ELF-1 (cell line): ENCODE measurements at places on chromosomes 3 and 15.

- no peak for DNase-seq
Measured at GRCh38 chr3:120280026-120280425, 5.0 kb downstream of the GPR156 start.

DNA sequence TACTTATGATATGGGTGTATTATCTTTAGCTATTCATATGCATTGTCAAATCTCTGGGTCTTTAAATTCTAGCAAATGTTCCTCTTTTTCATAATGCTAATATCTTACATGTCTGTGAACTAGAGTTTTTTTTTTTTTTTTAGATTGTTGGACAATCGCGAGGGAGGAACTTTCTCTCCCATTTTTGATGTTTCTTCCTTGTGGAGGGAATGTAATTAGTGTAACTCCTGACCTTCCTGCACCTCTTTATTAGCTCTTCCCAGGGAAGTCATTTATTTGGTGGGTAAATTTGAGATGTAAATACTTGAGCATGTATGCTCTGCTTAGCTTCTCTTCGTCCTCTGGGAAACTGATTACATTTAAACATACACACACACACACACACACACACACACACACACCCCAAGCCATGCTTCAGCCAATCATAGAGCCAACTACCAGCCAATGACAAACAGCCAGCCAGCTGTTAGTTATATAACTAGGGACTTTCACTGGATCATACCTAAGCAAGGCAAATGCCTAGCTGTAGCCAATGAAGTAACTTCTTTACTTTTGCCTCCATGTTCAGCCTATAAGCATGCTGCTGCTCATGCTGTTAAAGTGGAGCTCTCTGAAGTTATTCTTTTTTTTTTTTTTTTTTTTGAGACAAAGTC, 8.3 kb upstream of the USP8 start:
- no peak for DNase-seq

- no peak for DNase-seq
Measured at GRCh38 chr15:90674476-90674875, 42.7 kb upstream of the BLM start.

DNA sequence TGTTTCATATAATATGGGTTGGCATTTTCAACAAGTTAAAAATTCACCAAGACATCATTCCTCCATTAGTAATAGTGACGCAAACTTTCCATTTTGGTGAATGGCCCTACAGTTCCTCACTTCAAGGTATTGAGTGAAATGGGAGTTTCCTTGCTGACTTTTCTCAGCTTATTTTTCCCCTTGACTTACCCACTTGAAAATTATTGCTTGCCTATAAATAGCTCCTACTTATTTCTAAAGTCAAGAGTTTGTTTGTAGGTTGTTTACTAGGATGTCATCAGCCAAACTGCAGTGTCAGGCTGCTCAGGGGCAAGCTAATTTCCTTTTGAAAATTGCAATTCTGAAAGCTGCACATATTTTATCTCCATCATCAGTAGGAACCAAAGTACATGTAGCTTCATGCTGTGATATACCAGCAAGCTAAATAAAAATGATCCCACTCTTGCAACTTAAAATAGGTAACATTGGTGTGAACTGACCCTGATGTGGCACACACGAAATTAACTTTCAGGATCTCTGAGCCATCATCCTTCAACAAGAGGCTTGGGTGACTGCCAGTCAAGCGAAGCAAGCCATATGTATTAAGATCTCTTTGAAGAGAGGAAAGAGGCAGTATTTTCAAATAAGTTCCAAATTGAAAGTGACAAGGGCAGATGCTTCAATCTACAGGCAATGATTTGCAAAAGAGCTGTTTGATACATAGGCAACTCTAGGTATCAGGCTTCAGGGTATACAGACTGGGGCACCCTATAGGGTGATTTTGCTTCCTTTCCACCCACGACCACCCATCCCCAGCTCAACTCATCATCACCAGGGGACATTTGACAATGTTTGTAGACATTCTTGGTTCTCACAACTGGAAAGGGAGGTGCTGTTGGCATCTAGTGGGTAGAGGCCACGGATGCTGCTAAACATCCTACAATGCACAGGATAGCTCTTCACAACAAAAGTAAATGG, 66.8 kb upstream of the RASGRP1 start:
- DNase-seq = no peak

- DNase-seq = no peak
Measured at GRCh38 chr3:40613306-40613705, 88.5 kb downstream of the ZNF621 start.

- no peak for DNase-seq
Measured at GRCh38 chr3:123576122-123576521, 8.7 kb downstream of the HACD2 start.
